Urinary bladder (tissue), 4 donors: ENCODE measurements at places on chromosomes 12 and 14. TPM values are rescaled to one million over a fixed set of nuclear protein-coding genes. Genes with fewer than 3 reads are reported as not detected.

The PDE3A gene
- total RNA-seq = 63.7 TPM

The TRPV4 gene
- total RNA-seq = 0.90 TPM

- no peak for DNase-seq
These were observed 1.9 kb downstream of the LRRK2 start for GRCh38 chr12:40226705-40227104.

- DNase-seq = no peak
These were observed 554 bp upstream of the TSPAN31 start for GRCh38 chr12:57744194-57744776.

- no peak for DNase-seq
These were observed 134.9 kb upstream of the IFNG-AS1 start for GRCh38 chr12:67854351-67854750.

The B3GNT4 gene
- 0.16 TPM for total RNA-seq

- no peak for DNase-seq
These were observed 33.7 kb downstream of the TMEM132D start for GRCh38 chr12:129870136-129870535.

DNA sequence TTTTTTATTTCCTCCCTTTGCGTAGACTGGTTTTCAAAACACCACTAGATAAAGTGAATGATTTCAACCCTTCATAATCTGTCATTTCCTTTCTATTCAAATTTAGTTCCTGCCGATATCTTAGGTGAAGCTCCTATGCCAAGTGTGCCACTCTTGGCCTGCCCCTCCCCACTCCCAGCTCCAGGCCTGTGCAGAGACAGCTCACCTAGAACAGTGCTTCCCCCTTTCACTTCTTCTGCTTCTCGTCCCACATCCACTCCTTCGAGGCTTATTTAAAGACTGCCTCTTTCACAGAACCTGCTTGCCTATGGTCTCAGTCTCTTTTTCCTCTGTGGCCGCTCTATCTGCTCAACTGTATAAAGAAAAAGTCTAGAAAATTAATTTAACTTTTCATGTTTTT is 473.8 kb downstream of the RAD51B start:
- DNase-seq = no peak

The IGF1 gene
- 71.1 TPM for total RNA-seq

The COX14 gene
- total RNA-seq = 30.5 TPM

- DNase-seq = no peak
These were observed 138.7 kb downstream of the EGLN3 start for GRCh38 chr14:33812181-33812580.

- peak; percentile 21 for DNase-seq
These were observed 31.9 kb upstream of the CHGA start for GRCh38 chr14:92890830-92891588.

The IKBIP gene
- 58.5 TPM for total RNA-seq

DNA sequence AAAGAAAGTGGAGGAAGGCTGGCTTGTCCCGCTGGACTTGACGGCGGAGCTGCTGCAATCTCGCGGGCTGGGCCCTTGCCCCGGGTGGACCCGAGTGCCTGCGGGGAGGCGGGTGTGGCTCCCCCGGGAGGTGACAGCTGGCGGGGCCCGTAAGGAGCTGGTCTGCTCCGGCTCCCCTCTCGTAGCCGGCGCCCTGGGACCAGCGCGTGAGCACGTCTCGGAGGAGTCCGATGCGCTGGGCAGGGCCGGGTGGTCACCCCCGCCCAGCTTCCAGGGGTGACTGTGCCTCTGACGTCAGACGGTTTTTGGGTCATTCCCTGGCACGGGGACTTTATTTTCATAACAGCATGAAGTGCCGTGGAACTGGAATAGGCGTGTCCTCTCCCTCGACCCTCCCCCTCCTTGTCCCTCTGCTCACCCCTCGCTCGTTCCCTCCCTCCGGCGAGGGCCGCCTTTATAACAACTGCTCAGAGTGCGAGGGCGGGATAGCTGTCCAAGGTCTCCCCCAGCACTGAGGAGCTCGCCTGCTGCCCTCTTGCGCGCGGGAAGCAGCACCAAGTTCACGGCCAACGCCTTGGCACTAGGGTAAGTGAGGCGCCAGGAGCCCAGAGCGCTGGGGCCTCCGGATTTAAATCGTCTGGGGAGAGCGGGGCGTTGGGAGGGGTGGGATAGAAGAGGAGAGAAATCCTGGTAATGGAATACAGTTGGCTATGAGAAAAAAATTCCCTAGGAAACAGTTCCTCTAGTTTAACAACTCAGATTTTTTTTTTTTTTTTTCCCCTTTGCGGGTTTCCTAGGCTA is at the start of gene GPRC5A:
Gene GPRC5A (plus strand): TSS at position 483 of the 801 bp plus-strand sequence. CDS start 16,688 bp downstream, outside the sequence.
- DNase-seq = peak; percentile 83

DNA sequence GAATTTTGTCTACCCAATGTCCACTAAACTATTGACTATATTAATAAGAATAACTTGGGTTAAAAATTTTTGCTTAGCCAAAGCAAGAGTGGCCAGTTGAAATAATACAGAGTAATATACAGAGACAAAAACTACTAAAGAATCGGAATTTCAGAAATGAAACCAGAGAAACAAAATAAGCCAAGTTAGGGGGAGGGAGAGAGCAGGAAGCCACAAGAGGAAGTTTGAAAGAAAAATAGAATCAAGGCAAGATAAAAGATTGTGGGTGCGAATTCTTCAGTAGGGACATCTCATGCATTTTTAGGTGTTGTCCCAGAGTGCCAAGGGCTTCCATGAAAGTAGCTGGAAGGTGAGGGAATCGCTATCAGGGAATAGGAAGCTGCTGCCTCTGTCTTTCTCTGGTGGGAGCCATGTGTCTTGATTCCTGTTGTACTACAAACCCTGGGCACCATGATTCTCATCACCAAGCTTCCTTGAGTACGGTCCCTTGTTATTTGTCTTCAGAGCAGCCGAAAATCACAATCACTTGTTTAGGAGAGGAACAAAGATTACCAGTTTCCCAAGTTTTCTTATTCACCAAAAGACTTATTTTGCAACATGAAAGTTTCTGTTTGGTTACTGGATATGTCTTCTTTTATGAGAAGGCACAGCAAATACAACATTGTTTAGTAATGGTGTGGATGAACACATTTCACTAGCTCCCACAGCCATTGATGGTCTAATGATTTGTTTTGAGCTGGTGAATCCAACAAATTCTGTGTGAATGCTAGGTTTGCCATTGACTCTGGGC is 16.7 kb downstream of the NEUROD4 start:
- no peak for DNase-seq
